ENCODE measurements at places on chromosomes 7 and 10. TPM values are rescaled to one million over a fixed set of nuclear protein-coding genes. Genes with fewer than 3 reads are reported as not detected.

Gene BLNK
- total RNA-seq = not detected

DNA sequence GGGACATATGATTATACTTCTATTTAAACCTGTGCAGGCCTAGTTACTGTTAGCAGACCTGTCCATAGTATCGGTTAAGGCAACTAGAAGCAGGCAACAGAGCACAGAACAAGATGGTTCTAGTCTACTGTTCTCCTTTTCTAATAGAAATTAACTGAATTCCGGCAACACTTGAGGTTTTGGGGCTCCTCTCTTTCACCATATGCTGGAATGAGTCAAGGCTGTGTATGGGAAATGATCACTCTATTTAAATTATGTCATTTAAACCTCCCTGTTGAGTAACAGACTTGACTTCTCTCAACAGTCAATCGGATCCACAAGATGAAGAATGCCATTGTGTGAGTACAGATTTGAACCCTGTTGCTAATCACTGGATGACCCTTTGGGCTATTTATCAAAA lies 6.2 kb upstream of the OTUD1 start:
- ATAC-seq = peak; percentile 63

DNA sequence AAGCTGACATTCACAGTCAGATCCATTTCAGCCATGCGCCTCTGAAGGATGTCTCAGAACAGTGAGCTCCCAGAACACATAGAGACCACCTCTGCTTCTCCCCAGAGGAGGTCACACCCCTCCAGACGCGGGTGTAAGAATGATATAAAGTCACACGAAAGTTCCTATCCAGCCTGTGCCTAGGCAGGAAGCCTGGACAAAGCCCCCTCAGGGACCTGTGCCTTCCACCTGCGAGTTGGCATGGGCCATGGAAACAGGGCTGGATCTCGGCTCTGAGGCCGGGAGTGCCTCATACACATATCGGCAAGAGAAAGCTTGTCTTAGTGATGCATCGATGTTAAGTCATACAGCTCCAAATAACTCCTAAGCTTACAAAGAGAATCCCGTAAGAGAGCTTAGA lies 5.0 kb downstream of the VIPR2 start:
- no peak for ATAC-seq

DNA sequence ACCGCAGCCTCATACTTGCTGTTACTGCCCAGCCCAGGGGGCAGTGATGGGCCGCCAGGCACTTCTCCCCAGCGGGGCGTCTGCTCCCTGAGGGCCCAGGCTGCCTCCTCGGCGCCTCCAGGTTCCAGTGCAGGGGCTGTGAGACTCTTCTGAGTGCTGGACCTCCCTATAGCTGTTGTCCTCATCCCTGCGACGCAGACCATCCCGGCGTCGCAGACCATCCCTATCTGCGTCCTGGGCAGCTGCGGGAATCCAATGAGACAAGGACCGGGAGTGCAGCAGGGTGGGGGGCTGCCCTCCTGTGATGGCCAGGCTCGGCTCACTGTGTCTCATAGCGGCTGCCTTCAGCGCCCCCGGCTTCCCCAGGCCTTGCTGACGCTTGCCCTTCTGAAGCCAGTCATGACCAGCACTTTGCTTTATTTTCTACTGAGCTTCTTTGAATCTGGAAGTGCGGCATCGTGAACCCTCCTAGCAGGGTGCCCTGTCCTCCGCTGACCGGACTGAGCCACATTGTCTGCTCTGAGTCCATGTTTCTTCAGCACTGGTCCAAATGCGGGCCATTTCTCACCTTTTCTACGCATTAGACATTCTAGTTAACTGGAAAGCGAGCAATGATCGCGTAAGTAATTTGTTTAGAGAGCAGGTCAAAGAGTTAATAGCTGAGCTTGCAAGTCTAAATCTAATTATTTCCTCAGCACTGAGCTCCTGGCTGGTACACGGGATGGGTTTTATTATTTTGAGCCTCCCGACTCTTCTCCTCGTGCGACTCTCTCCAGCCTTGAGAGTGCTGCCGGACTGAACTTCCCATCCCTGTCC lies 339.5 kb downstream of the WDR37 start:
- no peak for ATAC-seq

DNA sequence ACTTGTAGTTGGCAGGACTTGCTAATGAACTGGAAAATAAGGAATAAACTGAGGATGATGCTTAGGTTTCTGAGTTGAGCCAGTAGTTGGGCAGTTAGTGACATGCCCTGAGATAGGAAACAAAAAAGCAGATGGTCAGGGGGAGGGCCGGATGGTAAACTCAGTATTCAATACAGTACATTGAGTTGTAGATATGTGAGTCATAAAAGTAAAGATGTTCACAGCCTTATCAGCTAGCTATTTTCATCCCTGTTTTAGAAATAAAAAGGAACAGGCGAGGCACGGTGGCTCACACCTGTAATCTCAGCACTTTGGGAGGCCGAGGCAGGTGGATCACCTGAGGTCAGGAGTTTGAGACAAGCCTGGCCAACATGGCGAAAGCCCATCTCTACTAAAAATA lies 22.2 kb upstream of the NRBF2 start:
- no peak for ATAC-seq

DNA sequence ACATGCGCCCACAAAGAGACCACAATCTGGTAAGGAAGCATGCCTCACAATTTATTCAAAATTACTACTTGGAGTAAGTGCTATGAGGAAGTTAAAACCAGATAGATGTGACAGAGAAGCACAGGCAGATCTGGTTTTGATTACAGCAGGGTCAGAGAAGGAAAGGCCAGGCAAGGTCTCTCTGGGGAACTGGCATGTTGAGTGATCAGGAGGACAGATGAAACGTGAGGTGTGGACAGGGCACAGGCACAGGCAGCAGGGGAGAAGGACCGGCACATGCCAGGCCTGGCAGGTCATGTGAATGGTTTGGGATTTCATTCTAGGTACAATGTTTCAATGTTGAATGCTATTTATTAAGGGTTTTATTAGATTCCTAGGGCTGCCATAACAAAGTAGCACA lies 51.6 kb downstream of the GPAM start:
- no peak for ATAC-seq

DNA sequence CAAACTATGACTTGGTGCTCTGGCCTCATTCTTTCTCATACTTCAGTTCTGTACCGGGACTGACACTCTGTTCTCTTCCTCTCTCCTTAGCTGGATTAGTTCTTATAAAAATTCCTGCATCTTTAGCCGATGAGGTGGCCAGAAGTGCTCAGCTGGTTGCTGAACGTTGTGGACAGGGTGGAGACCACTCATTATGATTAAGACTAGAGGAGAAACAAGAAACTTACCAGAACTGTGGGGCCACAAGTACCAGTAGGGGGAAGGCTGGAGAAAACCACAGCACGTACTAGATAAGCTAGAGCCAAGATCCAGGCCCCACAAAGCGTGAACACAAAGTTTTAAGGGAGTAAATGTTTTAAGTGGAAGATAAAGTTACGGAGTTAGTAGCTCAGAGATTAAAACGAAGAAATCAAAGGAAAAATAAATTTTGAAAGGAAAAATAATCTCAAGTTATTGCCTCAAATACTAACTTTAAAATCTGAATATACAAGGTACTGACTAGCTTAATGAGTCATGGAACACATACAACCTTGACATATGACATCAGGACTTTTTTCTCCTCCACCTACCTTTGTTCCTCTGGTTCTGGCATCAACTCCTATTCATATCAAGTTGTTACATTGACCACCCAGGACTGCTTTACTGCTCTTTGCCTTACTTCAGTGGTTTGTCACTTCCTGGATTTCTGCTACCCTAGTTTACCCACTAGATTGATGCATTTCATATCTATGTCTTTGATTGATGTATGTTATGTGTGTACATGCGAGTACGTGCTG lies 469.0 kb downstream of the TFEC start:
- peak; percentile 34 for ATAC-seq

All from activated T-helper 17 cell treated with anti-CD3 and anti-CD28 coated beads, Interleukin-2, amount 50 U/mL, for 72 hours (primary cell).